Stimulated activated CD8-positive, alpha-beta memory T cell treated with anti-CD3 and anti-CD28 coated beads, Interleukin-15, amount 100 ng/mL, for 1 hour (primary cell): ENCODE measurements at places on chromosomes 2 and 18.

GRCh38 chr2:105814291-105814940 lies 69.7 kb downstream of the NCK2 start:
- DNase-seq = no peak

- DNase-seq = no peak
Observed at GRCh38 chr2:30807249-30807648, at the start of gene CAPN13. Gene CAPN13, minus strand, starts transcription at chr2:30807446. Its CDS starts 20,121 bp downstream, at chr2:30787325.

DNA sequence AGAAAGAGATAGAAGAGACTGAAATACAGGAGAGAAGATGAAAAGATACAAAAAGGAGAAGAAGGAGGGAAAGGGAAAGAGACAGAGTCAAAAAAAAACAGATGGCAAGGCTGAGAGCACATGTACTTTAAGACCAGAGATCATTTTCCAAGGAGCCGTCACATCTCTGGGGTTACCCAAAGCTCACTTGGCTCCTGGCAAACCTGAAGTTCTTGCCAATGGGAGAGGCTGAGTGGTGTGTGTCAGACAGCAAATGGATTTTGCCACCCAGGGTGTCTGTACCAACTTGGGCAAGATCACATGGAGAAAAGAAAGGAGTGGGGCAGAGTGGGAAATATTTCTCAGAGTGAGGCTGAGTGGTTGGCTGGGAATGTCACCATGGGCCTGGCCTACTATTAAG lies 219.3 kb upstream of the TNP1 start:
- no peak for DNase-seq

- DNase-seq = no peak
Observed at GRCh38 chr18:75679331-75679730, 251.8 kb upstream of the SMIM21 start.

- DNase-seq = no peak
Observed at GRCh38 chr2:21420553-21421335, 297.0 kb downstream of the TDRD15 start.

DNA sequence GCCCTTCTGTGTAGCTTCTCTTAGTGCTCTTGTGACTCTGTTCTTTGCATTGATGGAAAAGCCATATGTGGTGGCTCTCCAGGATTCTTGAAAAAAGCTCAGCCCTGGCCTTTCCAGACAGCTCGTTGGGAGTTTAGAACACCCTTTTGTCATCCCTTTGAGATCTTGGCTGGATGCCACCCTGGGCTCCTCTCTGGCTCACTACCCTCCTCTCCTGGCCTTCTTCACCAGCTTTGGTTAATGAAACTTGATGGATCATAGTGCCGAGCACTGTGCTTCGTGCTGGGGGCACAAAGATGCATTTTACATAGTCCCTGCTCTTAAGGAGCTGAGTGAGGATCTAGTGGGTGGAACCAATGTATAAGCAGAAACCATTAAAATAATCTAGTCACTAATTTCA lies 15.6 kb upstream of the FHOD3 start:
- DNase-seq = no peak

DNA sequence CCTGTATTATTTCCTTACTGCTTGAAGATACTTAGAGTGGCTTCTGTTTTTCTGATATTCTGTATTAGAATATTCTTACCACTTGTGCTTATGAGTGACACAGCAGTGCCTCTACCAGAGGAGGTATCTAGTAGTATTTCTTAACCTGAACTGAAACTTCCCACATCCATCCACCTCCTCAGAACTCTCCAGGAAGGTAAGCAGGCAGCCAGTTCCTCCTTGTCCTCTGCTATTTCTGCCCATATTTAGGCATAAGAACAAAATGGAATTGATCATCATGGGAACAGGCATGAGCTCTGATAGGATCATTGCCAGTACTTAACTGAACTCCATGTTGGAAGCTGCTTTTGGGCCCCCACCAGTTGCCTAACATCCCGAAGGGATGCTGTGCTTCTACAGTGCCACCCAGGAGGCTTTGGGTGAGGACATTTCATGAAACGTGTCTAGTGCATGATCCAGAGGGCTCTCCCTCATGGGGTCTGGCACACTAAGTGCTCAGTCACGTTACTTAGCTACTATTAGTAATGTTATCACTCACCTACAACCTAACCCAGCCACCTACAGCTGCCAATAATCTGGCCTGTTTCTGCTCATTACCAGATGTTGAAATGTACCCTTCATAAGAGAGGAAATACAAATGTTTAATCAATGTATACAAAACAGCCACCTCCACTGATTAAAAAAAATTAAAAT lies 520.7 kb downstream of the EIPR1 start:
- no peak for DNase-seq

DNA sequence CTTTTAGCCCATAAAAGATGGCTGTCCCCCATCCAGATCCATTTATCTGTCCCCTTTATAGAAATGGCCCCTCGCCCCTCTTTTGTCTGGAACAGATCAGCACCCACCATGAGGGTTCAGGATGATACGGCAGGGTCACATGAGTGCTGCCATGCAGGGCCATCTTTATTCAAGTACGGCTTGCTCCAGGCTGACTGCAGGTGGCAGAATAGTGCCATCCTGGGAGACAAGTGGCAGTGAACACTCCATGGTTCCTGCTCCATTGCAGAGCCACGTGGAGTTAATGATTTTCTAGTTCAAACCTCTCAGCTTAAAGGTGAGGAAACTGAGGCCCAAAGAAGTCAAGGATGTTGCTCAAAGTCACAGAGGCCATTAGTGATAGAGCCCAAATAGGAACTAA lies 180.6 kb downstream of the CLIP4 start:
- no peak for DNase-seq

DNA sequence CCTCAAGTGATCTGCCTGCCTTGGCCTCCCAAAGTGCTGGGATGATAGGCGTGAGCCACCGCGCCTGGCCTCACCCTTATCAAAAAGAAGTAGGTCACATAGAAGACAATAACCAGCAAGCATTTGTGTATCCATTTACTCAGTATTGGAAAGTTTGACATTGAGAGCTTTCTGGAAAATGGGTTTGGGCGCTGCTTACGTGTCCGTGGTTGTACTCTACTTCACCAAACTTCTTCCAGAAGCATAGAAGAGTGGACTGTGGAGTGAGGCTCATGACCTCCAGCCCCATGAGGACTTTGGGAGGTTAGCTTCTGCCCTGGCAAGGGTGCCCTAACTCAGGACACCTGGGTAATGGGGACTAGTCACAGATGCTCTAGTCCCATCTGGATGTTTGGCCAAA lies 3.7 kb upstream of the ODC1 start:
- DNase-seq = no peak

GRCh38 chr18:48794251-48794970 lies 156.4 kb downstream of the SMAD7 start:
- no peak for DNase-seq

- no peak for DNase-seq
Observed at GRCh38 chr18:37409878-37410277, 155.7 kb downstream of the CELF4 start.

DNA sequence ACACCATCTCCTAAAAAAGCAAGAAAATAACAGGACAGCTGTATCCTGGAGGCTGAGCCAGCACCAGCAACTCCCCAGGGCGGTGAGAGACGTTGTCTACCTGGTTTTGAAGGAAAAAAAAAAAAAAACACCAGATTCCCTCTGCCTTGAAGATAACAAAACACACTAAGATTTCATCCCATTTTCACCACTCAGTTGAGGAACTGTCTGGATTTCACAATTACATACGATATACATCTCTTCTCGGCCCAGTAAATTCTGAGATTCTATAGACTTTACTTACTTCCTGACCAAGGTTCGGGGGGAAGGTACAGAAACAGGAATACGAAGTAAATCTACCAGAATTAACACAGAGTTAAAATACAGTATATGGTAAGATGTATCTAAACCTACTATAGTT lies 8.5 kb downstream of the ZNF516 start:
- DNase-seq = no peak
